Activated naive CD8-positive, alpha-beta T cell treated with anti-CD3 and anti-CD28 coated beads for 36 hours (primary cell): ENCODE measurements at places on chromosomes 2 and 18.
A peak's percentile ranks its signal among the peaks of the same experiment; 100 is the strongest.

DNA sequence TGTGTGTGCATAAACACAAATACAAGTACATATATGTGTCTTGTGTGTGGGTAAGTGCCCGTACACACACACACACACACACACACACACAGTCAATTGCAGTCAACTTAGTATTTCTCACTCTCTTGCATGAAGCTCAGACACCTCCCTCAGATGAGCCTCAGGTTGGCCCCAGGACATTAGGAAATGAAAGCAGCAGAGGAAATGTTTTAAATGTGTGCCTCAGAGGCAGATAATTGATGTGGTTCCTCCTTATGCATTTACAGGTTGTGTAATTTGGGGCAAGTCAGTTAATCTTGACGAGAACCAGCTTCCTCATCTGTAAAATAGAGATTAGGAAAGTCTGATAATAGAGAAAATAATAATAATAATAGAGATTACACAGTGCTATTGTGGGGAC, 814.0 kb upstream of the ID2 start:
- no peak for DNase-seq

DNA sequence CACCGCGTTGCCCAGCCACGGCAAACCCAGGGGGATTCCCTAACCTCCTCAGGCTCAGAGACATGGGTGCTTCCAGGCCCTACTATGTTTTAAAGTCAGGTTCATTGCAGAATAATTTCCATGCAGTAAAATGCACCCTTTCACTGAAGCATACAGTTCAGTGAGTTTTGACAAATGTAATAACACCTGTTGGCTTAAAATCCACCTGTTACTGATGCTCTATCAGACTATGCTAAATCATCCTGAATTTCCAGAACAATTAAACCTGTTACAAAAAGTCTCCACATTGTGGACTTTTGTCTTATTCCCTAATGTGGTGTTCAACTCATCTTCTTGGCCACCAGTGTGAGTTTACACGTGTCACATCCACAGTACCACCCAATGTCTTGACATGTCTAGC, 147.0 kb upstream of the ACAA2 start:
- DNase-seq: no peak

GRCh38 chr2:9163306-9164111, 43.1 kb upstream of the ASAP2 start:
- no peak for DNase-seq

- no peak for DNase-seq
These were observed 250 bp downstream of the ACTR1B start for GRCh38 chr2:97663626-97663961.

GRCh38 chr2:178764097-178764496, 43.1 kb downstream of the TTN start:
- no peak for DNase-seq

GRCh38 chr2:223947711-223948205, 2.6 kb upstream of the WDFY1 start:
- DNase-seq: no peak

DNA sequence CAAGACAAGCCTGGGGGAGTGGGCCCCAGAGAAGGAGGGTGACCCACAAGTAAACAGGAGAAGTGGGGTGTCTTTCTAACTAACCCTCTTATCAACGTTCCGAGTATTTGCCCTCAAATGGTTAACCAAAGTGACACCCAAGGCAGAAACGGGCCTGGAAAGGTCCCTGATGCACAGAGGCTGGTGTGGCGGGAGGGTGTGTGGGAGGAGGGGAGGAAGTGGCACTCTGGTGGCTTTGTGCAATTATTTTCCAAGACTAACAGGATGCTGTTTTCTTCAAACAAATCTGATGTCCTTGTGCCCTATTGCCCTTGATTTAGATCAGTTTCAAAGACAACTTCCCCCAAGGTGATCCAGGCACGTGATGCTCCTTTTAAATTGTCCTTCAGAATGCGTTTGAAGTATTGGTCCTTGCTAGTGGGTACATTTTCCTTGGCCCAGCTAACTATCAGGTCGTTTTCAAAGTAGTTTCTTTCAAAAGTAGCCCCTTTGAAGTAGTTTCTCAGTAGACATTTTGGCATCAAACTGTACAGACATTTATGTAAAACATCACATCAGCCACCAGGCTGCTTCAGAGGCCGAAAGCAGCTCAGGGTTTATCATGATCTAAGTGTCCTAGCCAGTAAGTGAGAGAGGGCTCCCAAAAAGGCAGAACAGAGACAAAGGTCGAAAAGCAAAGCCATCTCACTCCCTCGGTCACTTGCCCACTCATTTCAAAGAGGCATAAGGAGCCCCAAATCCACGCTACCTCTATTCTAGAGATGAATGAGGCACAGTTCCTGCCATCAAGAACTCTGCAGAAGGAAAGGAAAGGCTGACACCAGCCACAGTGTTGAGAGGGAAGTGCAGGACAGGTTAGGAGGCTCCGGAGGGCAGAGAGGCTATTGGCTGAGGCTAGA, 371.1 kb upstream of the ID2 start:
- DNase-seq: peak; percentile 69

DNA sequence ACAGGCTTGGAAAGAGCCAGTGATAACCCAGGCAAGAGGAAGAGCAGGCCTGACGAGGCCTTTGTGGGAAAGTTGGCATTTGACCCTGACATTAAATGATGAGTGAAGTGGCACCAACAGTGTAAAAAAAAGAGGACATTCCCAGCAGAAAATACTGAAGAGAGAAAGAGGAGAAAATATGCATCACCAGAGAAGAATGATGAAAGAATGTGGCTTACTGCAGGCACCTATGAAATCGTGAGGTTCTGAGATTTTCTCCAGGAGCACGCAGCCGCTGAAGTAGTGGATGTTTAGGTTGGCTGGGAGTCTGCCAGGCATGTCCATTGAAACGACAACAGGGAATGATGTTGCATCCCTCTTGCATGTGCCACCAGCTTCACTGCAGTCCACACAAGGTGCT, 13.8 kb downstream of the EHD3 start:
- DNase-seq: no peak

DNA sequence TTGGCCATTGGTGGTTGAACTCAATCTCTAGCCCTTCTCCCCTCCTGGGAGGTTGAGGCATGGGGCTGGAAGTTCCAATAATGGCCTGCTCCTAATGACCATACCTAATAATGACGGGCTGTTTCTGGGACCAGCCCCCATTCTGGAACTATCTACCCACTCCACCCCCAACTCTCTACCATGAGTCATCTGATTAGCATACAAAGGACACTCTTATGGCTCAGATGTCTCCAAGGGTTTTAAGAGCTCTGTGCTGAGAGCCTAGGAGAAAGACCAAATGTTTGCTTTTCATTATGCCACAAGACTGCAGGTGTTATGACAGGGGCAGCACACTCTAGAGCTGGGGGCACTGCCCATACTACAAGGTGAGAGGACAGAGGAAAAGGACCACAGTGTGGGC, 137.0 kb upstream of the NCKAP5 start:
- DNase-seq: no peak

DNA sequence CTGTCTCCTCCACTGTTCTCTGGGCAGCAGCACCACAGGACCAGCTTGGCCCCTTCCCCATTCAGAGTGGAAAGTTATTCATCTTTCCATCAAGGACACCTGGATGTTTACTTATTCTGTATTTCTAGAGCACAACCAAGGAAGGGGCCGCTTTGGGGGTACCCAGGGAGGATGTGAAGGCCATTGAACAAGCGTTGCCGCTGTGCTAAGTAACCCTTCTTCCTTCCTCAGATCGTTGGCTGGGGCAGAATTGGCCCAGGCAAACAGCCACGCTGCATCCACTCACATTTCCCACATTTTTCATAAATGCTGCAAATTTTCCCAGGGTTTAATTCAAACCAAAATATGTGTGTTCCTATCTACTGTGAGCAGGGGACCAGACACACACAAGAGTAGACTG, 76.2 kb upstream of the NPAS2 start:
- no peak for DNase-seq

GRCh38 chr2:238946318-238947242, 98.7 kb downstream of the TWIST2 start:
- DNase-seq: no peak

DNA sequence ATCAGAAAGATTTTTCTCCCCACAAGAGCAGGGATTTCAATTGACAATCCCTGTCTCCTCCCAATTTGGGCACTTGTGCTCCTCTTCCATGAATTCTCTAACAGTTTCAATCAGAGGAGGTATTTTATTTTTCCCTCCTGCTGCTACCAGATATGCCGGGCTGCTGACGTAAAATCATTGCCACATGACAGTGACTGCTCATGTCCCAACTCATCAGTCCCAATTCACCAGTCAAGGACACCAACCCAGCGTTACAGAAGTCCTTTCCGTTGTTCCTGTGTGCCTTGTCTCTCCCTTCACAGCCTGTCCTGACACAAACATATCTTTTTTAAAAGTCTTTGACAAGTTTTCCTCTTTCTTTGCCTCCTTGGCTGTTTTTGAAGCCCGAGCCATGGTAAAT, 540.2 kb downstream of the LRP1B start:
- no peak for DNase-seq

DNA sequence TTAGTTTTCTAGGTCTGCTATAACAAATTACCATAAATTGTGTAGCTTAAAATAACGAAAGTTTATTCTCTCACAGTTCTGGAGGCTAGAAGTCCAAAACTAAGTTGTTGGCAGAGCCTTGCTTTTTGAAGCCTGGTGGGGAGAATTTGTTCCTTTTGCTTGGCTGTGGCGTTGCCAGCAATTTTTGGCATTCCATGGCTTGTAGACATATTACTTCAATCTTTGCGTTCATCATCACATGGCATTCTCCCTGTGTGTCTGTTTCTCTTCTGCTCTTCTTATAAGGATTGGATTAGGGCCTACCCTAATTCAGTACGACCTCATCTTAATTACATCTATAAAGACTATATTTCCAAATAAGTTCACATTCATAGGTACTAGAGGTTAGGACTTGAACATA, 217.7 kb downstream of the MBD5 start:
- no peak for DNase-seq

- no peak for DNase-seq
These were observed 114.6 kb upstream of the CCDC68 start for GRCh38 chr18:55073834-55074233.

DNA sequence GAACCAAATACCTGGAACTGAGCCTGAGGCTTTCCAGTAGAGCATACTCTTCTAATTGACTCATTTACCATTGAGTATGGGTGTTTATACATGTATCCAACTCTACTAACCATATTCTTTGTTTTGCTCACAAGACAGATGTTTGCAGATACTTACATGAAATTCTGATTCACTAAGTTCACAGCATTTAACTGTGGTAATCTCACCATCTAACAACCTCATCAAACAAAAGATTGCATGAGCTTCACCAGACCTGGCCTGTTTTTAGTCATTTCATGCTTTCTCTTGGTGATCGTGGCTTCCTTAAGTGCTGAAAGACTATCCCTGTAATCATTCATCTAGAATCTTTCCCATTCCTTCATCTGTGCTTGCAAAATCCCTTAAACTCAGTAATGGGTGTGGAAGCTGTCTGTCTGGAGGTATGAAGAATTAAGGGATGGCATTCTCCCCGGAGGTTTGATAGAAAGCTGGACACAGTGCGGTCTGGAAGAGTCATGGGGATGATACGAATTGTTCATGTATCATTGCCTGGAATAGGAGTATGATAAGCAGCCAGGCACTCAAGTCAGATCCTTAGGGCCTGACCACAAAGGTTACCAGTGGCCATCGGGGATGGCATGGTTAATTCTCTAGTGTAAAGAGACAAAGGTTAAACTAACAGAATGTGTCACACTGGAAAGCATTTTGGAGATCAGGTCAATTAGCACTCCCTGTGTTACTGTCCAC, 42.0 kb upstream of the IL1R1 start:
- peak; percentile 11 for DNase-seq

DNA sequence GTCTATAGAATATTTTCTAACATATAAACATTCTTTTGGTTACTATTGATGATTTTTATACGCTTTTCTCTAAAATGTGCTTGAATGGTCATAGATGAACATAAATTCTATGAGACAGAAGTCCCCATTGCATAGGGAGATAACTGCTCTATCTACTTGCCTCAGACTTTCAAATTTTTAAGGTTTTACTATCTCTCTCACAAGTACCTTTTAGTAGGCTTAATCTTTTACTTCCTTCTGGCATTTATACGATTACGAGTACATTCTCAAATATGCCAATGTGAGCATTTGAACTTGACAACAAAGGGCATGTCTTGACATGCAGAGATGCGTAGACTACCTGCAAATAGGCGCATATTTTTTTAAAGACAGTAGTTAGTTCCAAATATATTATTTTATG, 935.9 kb upstream of the LRATD1 start:
- DNase-seq: no peak

GRCh38 chr2:100321179-100321865, 979 bp downstream of the LONRF2 start:
- DNase-seq: peak; percentile 20

DNA sequence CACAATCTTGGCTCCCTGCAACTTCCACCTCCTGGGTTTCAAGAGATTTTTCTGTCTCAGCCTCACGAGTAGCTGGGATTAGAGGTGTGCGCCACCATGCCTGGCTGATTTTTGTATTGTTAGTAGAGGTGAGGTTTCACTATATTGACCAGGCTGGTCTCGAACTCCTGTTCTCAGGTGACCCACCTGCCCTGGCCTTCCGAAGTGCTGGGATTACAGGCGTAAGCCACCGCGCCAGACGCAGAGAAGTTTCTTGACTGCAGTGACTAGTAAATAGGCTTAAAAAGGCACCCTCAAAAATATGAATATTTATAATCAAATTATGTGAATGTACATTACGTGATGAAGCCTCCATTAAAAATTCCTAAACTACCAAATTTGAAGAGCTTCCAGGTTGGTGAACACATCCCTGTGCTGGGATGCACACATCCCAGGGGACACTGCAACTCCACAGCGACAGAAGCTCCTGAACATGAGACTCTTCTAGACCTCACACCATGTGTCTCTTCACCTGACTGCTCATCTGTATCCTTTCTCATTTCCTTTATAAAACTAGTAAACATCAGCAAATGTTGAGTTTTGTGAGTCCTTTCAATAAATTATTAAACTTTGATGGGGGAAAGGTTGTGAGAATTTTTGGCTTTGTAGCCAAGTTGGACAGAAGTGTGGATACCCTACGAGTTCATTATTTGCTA, 203.3 kb upstream of the SPOPL start:
- no peak for DNase-seq

DNA sequence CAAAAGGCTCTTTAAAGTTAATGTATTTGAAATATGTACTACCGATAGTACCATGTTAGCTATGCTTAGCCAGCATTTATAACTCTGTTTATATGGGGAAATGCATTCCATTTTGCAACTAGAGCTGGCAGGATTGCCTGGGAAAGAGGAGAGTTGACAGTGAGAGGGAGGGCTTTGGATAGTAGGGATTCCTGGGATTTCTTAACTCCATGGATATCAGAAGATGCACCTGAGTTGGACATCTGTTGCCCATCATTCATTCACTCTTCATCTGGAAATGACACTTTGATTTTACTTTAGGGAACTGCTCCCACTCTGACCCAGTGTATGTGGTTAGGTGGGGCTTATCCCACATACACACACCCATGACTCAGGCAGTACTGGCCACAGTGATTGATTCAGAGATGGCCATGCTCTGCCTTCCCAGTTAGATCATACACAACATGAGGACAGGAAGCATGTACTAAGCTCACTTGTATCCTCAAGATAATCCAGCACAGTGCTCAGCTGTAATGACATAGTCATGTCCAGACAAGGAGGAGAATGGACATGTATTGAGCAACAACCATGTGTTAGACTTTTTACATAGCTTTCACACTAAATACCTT, 248.8 kb downstream of the MREG start:
- no peak for DNase-seq

GRCh38 chr2:191263050-191263449, 17.8 kb downstream of the MYO1B start:
- DNase-seq: no peak

- DNase-seq: no peak
These were observed 149.5 kb downstream of the ATP9B start for GRCh38 chr18:79218605-79219190.
